Activated T-cell treated with anti-CD3 and anti-CD28 coated beads, Interleukin-2, amount 50 U/mL, for 24 hours (primary cell): ENCODE measurements at places on chromosomes 4 and X.

DNA sequence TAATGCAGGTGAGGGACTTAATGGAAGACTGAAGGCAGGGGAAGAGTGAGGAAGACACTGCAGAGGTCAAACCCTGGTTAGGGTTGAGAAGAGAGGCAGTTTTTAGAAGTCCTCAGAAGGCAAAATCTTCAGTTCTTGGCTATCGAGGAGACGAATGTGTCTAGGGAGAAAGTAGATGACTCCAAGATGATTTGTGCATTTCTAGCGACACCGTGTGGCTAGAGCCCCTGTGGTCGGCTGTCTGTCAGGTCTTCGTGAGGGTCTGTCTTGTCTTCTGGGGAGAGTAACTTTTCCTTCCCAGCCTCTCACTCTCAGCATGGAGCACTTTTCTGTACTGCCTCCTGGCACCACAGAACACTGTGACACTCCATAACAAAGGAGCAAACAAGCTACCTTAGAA is 458.1 kb downstream of the STIM2 start:
- no peak for DNase-seq

GRCh38 chr4:138053641-138054301 is 188.4 kb downstream of the SLC7A11 start:
- DNase-seq: no peak

- DNase-seq: no peak
Measured at GRCh38 chr4:139523076-139523475, 32.9 kb downstream of the SETD7 start.

- no peak for DNase-seq
Measured at GRCh38 chr4:29549342-29549741, 1170.8 kb upstream of the PCDH7 start.

DNA sequence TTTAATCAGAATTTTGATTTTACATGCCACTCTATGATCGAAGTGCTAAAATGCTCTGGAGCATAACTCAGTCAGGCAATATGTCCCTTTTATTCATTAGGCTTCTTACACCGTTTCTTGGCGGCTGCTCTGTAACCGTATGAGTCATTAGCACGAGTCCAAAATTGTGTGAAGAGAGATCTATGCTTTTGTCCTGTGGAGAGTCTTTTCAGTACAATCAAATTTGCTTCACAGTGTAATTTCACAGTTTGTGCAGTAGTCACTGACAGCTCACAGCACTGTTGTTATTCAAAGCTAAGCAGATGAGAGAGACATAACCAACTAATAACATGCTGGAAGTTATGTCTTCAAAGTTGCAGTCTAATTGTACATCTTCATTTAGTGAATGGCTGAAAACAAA is 167.8 kb downstream of the PCDH10 start:
- no peak for DNase-seq

GRCh38 chr4:10490996-10491395 is 33.8 kb upstream of the ZNF518B start:
- DNase-seq: no peak

DNA sequence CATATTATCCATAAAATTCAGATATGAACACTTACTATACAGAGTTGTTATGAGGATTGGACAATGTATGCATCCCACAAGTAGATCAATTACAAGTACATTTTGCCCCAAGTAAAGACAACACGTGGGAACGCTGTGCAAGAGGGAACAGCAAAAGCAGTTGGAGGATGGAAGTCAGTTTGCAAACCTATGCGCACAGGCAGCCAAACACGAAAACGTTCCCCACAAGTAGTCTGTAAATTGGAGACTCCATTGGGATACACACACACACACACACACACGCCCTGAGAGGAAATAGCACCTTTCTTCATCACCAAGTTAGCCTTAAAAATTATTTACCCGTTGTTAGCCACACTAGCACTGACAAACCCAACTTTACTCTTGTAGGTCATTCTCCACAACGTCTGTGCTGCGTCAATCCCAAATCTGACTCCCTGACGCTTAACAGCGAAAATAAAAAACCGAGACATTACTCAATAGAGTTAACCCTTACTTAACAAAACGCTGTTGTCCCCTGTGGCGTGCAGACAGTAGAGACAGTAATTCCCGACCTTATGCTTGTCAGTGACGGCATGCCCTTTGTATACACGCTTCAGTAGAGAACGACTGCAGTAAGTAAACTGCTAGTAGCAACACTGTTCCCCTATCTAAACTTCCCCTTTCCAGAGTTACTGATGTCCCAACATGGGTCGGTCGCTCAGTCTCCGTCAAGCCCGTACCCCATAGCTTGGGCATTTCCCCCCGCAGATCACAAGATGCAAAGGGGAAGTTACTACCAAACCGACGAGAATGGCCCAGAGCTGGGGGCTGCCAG is 730 bp downstream of the MANBA start:
- no peak for DNase-seq

GRCh38 chrX:33109858-33110257 is 101.5 kb downstream of the DMD start:
- no peak for DNase-seq

GRCh38 chr4:1366371-1367229 is 19.6 kb downstream of the UVSSA start:
- DNase-seq: no peak

DNA sequence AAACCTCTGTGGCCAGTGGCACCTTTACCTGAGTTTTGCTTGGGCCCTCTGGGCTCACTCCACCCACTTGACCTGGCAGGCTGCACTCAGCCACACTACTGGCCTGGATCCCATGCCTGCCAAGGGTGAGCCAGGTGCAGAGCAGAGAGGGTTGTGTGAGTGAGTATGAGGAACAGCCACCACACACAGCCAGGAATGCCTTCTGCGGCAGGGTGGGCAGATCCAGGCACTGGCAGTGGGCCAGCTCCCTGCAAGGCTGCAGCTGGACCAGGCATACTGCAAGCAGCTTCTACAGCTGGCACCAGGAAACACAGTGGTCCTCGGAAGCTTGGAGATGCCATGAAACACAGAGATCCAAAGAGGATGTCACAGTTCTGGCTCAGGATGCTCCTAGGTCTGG is 570.1 kb upstream of the ACTRT1 start:
- DNase-seq: no peak

DNA sequence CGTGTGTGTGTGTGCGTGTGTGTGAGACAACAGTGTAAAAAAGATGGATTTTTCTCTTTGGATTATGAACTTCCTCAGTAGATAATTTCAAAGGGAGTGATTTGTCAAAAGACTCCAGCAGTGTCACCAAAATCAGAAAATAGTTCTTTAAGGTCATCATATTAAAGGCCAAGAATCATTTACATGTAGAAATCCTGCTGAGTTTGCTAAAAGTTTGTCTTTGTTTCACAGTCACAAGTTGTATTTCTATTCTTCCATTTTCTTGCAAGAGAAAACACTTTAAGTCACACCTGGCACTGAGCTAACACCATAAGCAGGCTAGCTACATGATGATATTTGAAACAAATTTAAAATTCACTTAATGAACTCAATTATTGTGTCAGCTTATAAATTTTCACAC is 222.7 kb downstream of the PACRGL start:
- DNase-seq: no peak

- peak; percentile 85 for DNase-seq
Measured at GRCh38 chr4:7802093-7802726, 137.5 kb downstream of the AFAP1 start.

- no peak for DNase-seq
Measured at GRCh38 chr4:159577241-159577640, 474.4 kb downstream of the RAPGEF2 start.

GRCh38 chr4:113444386-113444785 is 317.2 kb downstream of the CAMK2D start:
- DNase-seq: no peak

DNA sequence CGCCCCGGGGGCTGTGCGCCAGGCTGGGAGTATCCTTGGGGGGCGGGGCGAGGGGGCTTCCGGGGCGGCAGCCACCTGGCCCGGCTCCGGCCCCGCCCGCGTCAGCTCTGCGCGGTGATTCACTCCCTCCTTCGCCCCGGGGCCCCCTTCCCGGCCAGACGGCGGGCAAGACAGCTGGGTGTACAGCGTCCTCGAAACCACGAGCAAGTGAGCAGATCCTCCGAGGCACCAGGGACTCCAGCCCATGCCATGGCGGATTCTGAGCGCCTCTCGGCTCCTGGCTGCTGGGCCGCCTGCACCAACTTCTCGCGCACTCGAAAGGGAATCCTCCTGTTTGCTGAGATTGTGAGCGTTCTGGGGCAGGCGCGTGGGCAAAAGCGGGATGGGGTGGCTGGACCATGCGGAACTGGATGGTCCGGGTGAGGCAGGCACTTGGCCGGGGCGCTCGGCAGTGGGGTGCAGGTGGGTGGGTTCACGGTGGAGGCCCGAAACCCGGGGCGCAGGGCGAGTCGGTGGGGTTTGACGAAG is at the start of gene PLP2:
TSS of gene PLP2 (plus strand) at position 147 of the 528 bp plus-strand sequence. CDS start at position 250, 103 bp downstream.
- DNase-seq: peak; percentile 81

DNA sequence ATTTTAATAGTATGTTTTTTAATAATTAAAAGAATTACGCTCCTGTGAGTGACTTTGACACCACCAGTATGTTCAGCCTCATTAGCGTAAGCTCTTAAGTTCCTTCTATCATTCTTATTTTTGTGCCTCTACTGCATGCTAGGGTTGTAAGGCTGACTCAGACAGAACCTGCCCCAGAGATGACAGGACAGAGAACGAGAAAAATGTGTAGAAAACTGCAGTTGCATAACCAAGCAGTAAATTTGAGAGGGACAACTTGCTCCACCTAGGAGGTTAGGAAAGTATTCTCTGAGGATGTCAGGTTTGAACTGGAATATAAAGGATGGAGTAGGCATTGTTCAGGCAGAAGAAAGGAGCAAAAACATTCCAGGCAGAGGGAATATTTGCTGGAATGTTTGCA is 98.7 kb downstream of the NFKB1 start:
- no peak for DNase-seq

DNA sequence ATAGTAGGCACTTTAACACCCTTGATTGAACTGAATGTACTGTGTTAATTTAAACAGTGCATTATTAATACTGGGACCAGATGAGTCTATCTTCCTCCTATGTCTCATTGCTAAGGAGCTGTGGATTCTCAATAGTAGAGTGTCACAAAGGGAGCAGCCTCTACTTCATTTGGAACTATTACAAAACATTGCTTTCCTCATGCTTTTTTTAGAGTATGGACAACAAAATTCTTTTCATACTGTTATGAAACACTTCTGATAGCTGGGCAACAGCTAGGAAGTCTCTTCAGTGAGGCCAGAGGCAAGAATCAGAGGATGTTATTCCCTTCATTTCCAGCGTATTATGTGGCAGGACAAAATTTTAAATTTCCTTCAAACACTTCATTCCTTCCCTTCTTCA is 160.8 kb downstream of the FBXO8 start:
- no peak for DNase-seq

DNA sequence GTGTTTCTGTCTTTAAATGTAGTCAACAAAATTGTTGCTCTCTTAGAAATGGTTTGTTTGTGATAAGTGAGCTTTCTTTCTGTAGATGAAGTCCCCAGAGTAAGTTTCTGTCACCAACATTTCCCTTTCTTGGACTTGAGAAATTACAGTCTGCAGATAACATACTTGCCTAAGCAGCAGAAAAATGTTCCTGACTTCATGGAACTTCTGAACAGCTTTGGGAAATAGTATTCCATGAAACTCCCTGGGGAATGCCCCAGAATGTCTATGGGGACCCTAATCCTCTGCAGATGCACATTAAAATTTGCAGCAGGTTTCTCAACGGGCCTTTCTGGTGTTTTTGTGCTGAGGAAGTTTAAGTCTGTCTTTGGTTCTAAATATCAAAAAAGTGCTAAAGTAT is 38.6 kb upstream of the NEIL3 start:
- no peak for DNase-seq

- DNase-seq: no peak
Measured at GRCh38 chr4:82090717-82091116, 283.1 kb downstream of the HNRNPD start.

GRCh38 chr4:88953400-88953799 is 103.6 kb downstream of the FAM13A start:
- no peak for DNase-seq

- no peak for DNase-seq
Measured at GRCh38 chr4:11954093-11954492, 525.4 kb upstream of the HS3ST1 start.

- DNase-seq: no peak
Measured at GRCh38 chr4:123976285-123976684, 579.7 kb downstream of the SPRY1 start.

DNA sequence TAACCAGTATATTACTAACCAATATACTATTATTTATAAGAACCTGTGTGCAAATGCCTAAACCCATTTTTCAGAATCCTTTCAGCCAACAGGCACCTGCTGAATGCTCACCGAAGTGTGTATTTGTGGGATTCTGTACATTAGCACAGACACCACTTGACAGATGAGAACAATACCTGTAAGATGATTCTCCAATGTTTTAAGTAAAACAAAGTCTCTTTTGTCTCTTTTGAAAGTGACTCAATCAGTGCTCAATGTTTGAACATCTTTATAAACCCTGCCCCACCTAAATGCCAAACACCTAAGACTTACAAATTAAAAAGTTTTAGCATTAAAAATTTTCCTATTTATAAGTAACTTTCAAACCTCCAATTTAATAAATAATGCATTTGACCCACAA is 763 bp downstream of the ASB9 start:
- DNase-seq: no peak
